ENCODE measurements at places on chromosomes 4 and X. TPM values are rescaled to one million over a fixed set of nuclear protein-coding genes. Genes with fewer than 3 reads are reported as not detected.

Gene GLRA3
- total RNA-seq: not detected

Gene TMEM255A
- total RNA-seq: 0.13 TPM

Gene HHIP
- total RNA-seq: 0.46 TPM

Gene TRIM75
- not detected for total RNA-seq

DNA sequence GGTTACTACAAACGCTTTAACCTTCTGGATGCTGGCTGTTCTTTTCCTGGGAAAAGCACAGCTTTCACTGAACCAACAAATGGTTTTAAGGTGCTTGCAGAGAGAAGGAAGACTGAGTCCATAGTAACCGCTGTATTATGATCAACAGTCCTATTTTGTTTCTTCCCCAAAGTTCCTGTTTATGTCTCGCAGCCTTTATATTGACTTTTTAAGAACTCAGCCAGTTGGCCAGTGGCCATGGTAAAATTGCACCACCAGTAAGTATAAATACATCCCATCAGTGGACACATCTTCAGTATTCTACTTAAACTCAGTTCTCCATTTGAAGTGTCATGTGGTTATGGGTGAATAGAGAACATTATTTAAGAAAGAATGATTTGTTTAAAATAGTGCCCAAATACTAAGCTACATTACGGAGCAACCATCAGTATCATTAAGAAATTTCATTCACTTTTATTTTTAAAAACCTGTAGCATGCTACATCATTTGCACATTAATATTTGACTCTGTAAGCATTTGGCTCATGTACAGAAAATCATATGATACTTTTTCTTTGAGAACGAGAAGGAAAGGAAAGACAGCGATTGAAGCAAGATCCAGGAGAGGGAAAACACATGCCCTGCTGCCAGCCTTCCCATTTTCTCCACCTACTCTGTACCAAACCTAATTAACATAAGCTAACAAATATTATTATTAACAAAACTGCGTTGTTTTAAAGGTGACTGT is 287.0 kb downstream of the ARHGAP24 start:
- no peak for DNase-seq

Gene RIPPLY1
- total RNA-seq: not detected

GRCh38 chr4:105923497-105924238 is 28.4 kb downstream of the NPNT start:
- no peak for DNase-seq

DNA sequence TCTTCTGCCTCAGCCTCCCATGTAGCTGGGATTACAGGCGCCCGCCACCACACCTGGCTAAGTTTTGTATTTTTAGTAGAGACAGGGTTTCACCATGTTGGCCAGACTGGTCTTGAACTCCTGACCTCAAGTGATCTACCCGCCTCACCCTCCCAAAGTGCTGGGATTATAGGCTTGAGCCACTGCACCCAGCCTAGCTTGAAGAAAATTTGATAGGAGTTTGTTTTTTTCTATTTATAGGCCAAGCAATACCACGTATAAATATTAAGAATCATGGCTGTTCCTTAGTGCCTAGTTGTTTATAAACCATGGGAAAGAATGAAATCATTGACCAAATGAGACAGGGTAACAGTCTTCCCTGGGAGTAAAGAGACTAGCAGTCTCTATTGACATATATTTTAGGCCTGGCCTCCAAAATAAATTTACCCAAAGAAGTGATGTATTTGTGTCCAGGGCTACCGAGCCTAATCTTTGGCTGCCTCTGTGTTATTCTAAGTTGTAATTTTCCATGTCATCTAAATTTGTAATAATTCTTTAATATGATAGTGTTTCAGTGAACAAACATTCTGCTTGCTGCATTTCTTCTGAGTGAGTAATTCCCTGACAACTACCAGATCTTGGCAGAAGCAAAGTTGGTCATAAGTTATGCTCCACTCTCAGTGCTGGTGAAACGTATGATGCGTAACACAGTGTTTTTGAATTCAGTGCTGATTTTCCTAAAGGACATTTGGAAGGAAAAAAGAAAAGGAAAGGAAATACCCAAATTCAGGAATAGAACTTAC is 10.3 kb downstream of the PKD2 start:
- DNase-seq: no peak

DNA sequence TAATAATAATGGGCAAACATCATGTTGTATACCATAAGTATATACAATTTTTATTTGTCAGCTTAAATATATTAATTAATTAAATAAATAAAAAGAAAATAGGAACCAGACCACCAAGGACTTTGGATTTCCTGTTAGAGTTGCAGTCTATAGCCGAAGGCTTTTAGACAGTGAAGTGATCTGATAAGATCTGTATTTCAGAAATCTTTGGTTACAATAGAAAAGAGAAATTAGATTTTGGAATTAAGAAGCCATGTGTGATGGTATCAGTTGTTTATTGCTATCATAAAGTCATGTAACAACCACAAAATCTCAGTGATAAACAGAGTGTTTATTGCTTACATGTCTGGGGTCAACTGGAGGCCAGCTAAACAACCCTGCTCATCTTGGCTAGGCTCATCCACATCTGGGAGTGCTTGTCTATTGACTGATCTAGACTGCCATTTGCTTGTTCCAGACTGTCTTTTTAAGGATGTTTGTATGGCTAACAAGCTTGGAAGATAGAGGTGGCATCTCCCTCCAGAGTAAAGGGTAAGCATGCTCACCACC is 142.1 kb upstream of the USP9X start:
- no peak for DNase-seq

Gene SLC6A14
- total RNA-seq: not detected

- DNase-seq: no peak
Measured at GRCh38 chrX:70253377-70254062, 6.5 kb downstream of the P2RY4 start.

Gene SPANXA1
- total RNA-seq: not detected

DNA sequence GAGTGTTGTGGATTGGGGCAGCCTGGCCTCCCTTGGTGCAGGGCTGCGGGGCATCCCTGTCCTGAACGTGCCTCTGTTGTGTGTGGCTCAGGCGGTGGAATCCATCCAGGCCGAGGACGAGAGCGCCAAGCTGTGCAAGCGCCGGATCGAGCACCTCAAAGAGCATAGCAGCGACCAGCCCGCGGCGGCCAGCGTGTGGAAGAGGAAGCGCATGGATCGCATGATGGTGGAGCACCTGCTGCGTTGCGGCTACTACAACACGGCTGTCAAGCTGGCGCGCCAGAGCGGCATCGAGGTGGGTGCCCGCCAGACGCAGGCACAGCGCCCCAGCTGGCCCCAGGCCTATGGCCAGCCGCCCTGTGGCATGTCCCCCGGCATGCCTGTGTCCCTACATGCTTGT is 25.6 kb downstream of the MAEA start:
- DNase-seq: no peak
